Naive thymus-derived CD8-positive, alpha-beta T cell (primary cell): ENCODE measurements at places on chromosomes 16 and 17.

DNA sequence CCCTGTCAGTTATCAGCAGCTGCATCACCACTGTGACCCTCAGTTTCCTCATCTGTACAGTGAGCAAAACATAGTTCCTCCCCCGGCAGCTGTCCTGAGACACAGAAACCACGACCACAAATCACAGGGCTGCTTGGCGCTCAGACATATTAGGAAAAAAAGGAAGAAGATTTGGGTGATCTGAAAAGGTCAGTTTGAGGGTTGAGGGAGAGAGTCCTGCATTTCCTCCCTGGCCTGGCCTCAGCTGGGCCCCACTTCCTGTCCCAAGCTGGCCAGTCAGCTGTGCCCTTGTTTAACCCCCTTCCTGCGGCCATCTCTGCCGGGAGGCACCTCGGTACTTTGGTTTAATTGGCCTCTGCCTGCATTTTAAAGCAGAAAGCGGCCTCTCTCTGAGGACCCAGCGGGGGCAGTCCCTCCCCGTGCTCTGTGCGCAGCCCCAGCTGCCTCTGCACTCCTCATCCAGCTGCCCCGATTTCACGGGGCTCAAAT, 24.0 kb upstream of the CIBAR2 start:
- DNase-seq: no peak

- no peak for DNase-seq
These were observed 1.2 kb downstream of the COA3 start for GRCh38 chr17:42797067-42798007.

- DNase-seq: no peak
These were observed 5.7 kb downstream of the CTRB1 start for GRCh38 chr16:75224306-75225082.

GRCh38 chr16:84096447-84097005, 20.2 kb downstream of the MBTPS1 start:
- DNase-seq: no peak

DNA sequence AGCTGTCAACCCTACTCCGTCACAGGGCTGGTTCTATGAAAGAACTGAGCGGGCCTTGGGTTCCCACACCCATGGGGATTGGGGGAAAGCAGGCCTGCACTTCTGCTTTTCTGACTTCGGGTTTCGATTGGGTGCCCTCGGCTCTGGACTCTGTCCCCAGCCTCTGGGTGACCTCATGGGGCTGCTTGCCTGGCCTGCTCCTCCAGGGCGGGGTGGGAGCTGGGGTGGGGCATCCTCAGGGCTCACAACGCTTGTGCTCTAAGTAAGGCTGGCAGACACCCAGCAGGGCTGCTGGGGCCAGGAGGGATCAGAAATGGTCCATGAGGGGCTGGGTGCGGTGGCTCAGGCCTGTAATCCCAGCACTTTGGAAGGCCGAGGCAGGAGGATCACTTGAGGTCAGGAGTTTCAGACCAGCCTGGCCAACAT, 19.2 kb downstream of the ARHGAP27 start:
- no peak for DNase-seq

- DNase-seq: no peak
These were observed 58.2 kb downstream of the PECAM1 start for GRCh38 chr17:64332502-64332901.

- DNase-seq: no peak
These were observed 4.7 kb downstream of the KRT25 start for GRCh38 chr17:40750391-40750790.

DNA sequence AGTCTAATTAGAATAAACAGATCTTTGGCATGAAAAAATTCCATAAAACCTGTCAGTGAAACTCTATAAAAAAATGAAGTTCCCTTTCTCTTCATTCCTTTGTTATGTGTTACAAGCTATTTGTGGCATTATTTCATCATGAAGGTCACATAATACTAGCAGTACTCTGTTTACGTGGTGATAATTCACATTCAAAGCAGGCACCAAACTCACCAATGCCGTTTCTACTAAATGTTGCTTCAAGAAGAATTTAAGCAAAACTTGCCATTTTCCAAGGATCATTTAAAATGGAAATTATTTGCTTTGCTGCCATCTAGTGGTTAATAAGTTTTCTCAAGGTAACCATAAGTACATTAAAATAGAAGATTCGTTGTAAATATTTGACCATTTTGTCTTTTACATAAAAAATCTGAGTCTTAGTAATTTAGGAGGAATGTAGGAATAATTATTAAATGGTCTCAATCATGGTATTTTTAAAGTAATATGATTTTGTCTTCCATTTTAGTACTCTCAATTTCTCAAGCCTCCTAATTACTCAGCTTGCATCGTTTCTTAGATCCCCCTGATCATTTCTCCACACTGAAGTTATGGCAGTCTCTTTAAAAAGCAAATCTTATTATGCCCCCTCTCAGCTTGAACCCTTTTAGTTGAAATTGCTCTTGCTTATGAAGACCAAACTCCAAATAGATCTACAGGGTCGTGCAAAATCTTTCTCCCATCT, 80.8 kb downstream of the OMG start:
- peak; percentile 39 for DNase-seq

GRCh38 chr17:80750263-80750662, 205.6 kb downstream of the RPTOR start:
- DNase-seq: no peak

DNA sequence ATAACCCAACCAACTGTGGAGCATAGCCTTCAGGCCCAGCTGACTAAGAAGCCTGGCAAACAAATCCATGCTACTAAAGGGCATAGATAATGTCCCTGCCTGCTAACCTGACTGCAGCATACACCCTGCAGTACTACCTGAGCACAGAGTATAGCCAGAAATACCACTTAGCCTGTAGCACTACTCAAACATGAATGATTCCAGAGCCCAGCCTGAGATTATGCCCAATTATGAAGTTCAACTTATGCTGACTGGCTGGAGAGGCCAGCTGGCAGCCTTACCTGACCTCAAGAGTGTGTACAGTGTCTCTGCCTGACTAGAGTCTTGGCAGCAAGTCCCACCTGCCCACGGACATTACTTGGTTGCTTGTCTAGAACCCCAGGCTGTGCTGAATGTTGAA, 1265.3 kb downstream of the CDH11 start:
- DNase-seq: no peak

- DNase-seq: no peak
These were observed 15.2 kb downstream of the CCDC40 start for GRCh38 chr17:80051681-80052080.

- DNase-seq: no peak
These were observed 1.3 kb downstream of the DNAH17 start for GRCh38 chr17:78575899-78576298.

- no peak for DNase-seq
These were observed 94.3 kb downstream of the CYLD start for GRCh38 chr16:50836121-50836621.

DNA sequence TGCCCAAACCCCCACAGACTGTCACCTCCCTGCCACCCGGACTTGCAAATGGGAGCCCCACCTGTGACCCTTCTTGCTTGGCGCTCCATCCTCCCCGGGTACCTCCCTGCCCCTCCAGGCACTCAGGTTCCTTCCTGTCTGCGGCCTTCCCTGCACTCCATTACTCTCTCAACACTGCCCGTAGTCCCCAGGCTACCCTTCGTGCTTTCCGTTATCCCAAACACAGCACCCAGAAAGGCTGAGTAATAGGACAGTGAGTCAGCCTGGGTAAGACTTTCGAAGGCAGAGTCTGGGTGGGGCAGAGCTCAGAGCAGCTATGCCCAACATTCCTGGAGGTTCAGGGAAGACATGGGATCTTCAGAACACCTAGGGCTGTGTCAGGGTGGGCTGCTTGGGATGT, 16.6 kb upstream of the C16orf74 start:
- DNase-seq: no peak

DNA sequence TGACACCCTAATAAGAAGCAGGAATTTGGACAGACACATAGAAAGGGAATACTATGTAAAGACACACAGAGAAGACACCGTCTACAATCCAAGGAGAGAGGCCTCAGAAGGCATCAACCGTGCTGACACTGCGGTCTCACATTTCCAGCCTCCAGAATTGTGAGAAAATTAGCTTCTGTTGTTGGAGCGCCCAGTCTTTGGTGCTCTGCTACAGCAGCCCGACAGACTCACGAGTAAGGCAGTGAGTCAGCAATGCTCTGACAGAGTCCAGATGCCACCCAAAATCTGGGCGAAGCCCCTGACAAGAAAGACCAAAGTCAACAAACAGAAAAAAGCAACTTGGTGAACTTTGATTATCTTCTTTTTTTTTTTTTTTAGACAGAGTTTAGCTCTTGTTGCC, 32.5 kb upstream of the RAI1 start:
- no peak for DNase-seq

DNA sequence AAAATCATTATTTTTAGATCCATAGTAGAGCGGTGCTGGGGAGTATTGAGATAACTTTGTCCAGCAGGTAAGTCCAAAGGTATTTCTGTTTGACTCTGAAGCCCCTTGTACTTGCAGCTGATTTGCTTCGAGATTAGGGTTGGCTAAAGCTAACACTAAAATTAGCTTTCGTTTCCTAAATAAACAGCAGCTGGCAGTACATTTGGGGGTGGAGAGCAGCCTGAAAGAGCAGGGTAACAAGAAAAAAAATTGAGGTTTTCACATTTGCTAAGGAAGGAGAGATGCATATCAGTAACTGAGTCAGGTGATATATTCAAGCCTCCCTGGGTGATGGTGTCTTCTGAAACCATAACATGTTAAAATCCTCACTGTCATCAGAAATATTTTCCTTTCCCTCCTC, 37.4 kb upstream of the TMC5 start:
- no peak for DNase-seq

- DNase-seq: no peak
These were observed 71.9 kb upstream of the CNEP1R1 start for GRCh38 chr16:49953090-49953489.

DNA sequence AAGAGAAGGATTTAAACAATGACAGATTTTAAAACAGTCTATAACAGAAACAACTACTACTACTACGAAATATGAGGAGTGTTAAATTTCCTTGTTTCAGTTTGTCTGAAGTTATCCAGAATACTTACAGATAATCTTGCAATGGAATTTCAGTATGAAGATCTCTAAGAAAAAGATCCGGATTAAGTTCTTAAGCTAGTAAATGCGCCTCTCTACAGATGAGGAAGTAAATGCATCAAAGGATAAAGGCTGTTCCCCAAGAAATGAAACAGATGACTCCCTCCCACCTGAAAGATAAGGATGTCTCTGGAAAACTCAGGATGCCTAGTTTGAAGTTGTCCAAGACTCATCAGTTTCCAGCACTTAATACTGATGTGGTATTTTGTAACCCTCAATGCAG, 105.1 kb downstream of the PARN start:
- DNase-seq: no peak

DNA sequence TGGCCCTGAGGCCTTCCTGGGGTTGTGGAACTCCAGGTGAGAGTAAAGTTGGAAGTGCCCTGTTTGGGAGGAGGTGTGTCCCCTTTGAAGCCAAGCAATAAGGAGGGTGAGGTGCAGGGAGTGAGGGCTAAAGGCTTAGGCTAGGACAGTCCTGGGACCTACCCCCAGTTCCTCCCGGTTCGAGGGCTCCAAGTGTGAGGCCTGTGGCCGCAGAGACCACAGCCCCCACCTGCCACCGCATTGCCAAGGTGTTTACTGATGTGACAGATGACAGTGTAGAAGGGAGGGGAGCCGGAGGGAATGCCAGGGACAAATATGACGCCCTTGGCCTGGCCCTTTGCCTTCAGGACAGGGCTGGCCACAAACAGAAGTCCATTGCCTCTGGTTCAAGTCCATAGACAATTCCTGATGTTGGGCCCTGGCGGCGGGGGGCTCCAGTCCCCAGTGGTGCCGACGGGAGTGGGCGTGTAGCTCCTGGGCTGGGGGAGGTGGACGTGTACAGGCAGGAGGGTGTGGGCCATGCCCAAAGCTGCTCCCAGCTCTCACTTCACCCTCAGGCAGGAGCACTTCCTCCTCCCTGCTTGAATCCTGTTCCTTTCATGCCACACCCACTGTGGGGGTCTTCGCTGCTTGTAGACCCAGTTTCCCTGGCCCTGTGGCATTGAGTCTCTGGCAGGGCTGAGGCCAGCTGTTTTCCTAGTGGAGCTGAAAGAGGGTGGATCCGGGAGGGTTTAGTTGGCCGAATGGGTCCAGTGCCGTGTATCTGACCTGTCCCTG, 3.2 kb downstream of the ADORA2B start:
- no peak for DNase-seq

DNA sequence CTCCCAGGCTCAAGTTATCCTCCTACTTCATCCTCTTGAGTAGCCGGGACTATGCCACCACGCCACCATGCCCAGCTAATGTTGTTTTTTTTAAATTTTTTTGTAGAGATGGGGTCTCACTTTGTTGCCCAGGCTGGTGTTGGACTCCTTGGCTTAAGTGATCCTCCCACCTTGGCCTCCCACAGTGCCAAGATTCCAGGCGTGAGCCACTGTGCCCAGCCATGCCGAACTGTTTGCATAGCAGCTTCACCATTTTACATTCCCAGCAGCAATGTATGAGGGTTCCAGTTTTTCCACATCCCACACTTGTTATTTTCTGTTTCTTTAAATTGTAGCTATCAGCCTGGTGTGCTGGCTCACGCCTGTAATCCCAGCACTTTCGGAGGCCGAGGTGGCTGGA, 2.2 kb upstream of the CTRB1 start:
- DNase-seq: no peak

DNA sequence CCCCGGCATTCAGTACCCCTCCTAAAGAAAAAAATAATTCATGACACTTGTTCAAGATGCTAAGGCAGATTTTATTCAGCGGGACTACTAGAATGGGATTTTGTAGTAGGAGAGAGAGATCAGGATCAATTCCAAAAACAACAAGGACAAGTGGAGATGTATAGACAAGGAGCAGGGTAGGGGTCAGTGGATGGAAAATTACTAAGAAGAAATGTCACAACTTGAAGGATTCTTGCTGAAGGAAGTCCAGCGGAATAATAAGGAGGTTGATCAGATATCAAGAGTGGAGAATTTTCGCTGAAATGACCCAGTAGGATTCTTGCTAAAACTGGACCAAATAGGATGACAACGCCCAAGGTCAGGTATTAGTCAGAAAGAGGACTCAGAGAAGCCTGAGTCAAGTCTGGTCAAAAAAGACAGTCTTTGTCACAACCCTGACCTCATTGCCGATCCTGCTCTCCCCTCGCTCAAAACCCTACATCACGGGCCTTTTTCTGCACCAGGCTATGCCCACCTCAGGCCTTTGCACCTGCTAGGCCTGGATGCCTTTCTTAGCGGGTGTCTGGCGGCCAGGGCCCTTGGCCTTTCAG, 36.9 kb downstream of the MMD start:
- DNase-seq: no peak

DNA sequence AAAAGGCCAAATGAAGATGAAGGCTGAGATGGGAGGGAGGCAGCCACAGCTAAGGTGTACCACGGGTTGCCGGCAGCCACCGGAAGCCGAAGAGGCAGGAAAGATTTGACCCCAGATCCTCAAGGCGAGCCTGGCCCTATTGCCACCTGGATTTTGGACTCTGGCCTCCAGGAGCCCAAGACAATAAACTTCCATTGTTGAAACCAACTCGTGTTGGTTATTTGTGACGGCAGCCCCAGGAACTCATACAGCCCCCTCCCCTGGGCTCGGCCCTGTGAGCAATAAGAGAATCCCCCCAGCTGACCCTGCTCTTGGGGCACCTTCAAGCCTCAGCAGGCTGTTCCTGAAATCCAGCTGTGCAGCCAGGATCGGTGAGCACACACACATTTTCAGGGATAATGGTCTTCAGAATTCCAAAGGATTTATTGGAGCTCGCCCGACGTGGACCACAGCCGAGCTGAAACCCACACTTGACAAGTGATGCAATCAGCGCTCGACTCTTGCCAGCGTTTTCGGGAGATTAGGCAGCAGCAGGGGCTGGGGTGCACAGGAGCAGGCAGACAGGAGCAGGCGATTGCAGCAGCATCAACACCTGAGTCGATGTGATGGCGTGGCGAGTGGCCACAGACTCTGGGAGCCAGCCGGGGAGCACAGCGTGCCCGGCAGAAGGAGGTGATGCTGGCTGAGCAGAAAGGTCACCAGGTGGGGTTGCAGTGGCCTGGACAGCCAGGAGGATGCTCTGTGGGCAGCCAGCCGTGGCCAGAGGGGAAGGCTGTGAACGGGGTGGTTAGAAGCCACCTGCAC, 22.4 kb upstream of the CBX4 start:
- DNase-seq: no peak
